ENCODE measurements at places on chromosomes 4 and X.
A peak's percentile ranks its signal among the peaks of the same experiment; 100 is the strongest.

GRCh38 chr4:94480362-94480951 lies 28.7 kb downstream of the PDLIM5 start:
- DNase-seq = no peak

DNA sequence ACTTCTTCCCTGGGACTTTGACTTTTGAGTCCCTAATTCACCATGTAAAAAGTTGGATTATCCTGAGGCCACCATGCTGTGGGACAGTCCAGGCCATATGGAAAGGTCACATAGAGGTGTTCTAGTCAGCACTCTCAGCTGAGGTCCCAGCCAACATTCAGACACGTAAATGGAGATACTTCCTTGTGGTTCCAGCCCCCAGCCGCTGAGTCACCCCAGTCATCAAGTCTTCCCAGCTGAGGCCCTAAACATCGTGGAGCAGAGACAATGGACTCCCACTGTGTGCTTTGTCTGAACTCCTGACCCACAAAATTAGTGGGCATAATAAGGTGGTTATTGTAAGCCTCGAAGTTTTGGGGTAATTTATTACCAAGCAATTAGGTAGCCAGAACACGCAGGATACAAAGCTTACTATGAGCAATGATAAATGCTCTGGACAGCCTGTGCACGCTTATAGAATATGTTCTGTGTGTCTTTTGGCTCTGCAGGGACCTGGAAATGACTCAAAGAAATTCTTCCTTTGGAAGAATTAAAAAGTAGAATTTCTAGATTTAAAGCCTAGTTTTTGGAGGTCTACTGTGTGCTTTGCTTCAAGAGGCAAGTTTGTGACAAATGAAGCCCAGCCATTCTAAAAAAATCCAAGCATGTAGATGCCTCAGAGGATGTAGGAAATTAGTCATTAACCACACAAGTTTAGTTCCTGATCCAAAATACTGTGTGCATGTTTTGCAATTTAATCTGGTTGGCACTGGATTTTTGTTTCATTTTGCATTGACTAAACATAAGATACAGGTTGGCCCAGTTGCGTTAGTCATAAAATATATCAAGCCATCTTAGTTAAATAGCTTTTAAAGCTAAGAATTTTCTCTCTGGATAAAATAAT lies 33.2 kb upstream of the SLC9A7 start:
- DNase-seq = no peak

DNA sequence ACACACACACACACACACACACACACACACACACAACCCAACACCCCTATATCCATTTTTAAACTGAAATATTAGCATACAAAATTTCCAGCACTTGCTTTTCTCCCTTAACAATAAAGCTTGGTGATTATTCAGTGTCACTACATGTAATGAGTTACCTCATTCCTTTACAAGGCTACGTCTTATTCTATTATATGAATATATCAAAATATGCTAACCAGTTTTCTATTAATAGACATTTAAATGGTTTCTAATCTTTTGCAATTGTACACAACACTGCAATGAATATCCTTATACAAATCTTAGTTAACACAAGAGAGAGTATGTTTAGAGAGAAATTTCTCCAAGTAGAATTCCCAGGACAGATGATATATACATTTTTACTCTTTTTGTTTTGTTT lies 14.2 kb downstream of the ZNF81 start:
- DNase-seq = no peak

DNA sequence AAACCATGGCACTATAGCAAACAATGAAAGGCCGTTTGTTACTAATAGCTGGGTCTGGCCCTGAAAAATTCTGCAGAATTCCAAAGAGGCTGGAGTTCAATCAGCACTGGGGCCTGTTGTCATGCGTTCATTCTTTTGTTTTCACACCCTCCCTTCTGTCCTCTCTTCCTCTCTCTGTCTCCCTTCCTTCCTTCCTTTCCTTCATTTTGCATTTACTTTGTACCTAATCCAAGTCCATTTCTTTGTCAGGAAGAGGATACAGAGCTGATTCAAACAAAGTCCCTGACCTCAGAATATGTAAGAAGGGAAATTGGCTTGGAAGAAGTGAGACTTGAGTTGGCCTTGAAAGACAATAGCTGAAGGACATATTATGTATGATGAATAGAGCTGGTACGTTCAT lies 119.6 kb upstream of the LDB2 start:
- no peak for DNase-seq

GRCh38 chrX:155179346-155179997 lies 36.8 kb upstream of the VBP1 start:
- no peak for DNase-seq

DNA sequence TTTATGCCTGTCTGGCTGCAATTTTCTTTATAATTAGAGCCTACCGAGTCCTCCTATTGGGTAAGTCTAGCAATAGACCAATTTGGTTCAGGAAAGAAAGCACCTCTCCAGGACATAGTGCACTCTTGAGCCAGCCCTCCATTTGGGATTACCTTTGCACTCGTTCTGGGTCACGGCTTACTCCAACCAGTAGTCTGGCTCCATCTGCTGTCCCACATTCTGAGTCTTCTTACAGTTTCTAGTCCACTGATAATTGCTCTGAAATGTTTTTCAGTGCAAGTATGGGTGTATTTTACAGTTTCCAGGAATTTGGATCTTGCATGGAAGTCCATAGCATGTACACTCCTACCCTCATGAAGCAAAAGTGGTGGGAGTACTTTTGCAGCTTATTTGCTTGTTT lies 34.8 kb upstream of the USP51 start:
- peak; percentile 5 for DNase-seq

GRCh38 chrX:110163488-110163887 lies 154.4 kb downstream of the AMMECR1 start:
- DNase-seq = no peak

DNA sequence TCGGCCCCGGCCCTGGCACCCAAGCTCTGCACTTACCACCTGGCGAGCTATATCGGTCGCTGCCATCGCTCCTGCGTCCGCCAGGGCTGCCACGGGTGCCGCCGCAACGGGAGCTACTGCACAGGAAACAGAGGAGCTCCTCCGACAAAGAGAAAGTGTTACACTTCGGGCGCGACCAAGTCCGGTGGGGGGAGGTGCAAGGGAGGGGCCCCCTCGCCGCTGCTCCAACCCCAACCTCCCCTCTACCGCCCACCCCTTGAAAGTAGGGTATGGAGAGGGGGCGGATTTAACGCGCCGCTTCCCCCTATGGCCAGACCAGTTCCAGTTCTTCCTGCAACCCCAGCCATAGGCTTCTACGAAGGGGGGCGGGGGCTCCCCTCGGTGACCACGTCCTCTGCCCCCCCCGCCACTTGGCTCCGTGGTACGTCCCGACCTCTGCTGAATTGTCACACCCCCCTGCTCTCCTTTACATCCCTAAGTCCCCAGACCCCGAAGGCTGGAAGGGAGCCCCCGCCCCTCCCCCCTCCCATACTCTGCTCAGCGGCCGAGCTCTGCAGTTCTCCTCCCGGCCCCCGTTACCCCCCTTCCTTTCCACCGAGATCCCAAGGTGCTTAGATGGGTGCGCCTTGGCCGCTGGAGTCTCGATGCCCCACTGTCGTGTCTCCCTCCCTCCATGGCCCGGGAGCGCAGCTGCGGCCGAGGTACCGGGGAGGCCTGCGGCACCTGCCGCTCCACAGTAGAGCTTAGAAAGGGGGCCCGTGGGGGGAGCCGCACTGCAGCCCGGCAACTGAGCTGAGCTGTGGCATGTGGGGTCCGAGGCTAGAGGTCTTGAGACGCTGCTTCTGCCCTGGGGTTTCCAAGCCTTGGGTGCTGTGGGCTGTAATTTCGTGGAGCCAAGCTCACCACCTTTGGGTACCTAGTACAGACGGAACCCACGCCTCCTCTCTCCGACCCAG lies at the start of gene SEPTIN6:
TSS of gene SEPTIN6 (minus strand) at position 129 of the 956 bp plus-strand sequence. CDS start at position 66, 63 bp downstream.
- peak; percentile 70 for DNase-seq

GRCh38 chr4:102535398-102536082 lies 34.4 kb downstream of the NFKB1 start:
- no peak for DNase-seq

DNA sequence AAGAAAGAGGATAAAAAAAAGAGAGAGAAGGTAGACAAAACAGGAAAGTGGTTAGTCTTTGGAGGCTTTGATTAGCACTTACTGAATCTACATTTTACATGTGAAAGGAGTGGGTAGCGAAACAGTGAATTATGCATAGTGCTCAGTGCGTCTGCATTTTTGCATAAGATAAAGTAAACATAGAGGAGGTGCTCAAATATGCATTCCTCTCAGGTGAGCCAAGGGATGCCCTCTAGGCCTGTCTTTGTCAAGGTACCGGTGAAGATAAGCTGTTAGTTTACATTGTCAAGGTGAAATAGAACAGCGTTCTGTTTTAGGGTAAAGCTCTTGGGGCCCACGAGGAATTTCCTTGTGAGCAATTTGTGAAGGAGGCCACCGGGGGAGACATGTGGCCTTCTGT lies 260.6 kb downstream of the TRIML1 start:
- DNase-seq = no peak

DNA sequence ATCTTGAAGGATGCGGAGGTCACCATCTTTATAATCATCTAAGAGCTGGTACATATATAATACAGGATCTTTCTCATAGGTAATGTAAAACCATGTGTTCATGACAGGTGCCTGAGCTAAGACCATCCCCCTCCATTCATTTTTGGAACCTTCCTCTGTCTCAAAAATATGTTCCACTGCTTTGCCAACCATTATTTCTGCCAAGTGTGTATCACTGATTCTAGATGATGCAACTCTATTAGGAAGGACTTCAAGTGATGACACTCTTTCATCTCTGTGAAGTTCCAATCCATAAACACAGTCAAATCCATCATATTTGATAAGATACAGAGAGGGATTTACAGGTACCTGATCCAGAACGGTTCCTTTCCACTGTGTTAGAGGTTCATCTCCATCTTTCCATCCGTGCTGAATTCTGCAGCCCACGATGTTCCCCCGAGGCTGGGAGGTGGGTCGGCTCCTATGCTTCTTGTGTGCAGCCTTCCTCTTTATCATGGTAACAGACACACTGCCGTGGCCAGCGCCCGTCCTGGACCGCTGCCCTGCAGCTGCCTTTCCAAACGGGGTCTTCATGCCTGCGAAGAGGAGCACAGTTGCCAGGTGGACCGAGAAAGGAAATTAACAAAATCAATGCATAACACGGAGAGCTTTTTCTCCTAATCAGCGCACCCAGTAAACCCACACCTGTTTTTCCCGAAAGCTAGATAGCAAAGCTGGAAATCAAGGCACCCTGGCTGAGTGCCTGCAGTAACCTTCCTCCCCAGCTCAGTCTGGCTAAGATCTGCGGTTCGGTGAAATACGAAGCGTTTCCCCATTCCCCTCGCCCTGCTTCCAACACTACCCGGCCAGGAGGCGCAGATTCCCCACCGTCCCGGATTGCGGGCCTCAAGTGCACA lies 718 bp downstream of the SPIN3 start:
- DNase-seq = no peak

DNA sequence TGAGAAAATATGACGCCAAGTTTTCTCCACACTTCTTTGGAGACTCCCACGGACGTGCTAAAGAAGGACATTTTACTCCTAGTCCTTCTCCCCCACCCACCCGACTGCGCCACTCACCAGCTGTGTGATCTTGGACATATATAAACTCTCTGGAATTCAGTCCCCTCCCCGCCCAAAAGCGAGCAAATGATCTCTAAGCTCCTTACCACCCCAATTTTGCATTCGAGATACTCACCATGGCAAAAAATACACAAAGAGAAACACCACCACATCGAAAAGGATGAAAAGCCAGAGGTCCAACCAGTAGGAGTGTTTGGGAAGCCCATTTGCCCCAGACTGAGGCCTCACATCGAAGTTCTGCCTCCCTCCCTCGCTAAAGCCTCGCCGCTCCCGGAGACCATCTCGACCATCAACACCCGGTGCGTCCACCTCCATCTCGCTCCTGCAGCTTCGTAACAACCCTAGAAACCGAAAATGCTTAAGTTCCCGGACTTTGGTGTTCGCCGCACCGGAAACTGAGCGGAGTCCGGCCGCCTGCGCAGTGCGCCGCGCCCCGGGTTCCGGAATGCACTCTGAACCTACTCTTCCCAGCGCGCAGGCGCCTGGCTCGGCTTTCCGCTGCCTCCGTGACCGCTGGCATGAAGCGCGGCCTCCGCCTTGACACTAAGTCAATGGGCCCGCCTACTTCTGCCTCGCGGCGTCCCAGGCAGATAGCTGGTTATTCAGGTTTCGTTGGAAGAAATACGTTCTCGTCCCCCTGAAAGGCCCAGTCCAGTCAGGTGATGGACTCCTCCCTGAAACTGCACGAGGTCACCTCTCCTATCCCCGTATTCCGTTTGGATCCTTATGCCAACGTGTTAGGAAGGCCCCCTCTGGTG lies 21.6 kb downstream of the FABP2 start:
- peak; percentile 93 for DNase-seq

GRCh38 chr4:41334182-41334581 lies 77.5 kb downstream of the UCHL1 start:
- DNase-seq = no peak

GRCh38 chr4:145536044-145536443 lies 54.4 kb downstream of the SMAD1 start:
- no peak for DNase-seq

DNA sequence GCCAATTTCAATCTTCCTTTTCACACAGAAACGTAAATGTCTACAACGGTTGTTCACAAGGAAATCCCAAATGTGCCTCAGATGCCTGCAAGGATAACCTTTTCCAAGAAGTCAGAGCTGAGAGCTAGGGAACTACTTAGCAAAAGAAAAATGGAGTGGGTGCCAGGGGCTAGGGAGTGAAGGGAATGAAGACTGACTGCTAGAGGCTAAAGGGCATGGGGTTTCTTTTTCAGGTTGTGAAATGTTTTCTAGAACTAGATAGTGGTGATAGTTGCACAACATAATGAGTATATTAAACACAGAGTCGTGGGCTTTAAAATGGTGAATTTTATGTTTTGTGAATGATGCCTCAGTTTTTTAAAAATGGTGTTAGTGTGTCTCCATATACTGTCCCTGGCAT lies 53.4 kb downstream of the CD99L2 start:
- no peak for DNase-seq

- no peak for DNase-seq
Measured at GRCh38 chr4:165177725-165178666, 29.4 kb upstream of the KLHL2 start.
